ENCODE measurements at places on chromosomes 1 and 21.
A peak's percentile ranks its signal among the peaks of the same experiment; 100 is the strongest.

- no peak for DNase-seq
Measured at GRCh38 chr1:204377800-204378668, 18.3 kb upstream of the PLEKHA6 start.

DNA sequence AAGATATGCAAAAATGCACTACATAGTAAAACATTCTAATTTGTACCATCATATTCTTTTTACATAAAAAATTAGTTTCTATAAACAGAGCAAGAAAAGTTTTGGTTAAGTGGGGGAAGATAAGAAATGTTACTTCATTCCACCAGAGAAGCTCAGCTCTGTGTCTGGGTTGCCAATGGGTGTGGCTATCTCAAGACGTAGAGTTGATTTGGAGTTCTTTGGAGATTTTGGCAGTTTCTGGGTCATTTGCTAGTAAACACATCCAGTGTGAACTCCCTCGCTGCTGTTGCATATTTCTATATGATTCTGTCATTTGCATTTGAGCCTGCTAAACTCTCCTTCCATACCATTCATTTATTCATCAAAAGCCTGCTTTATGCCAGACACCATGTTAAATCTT is 7.2 kb downstream of the RGL1 start:
- DNase-seq = no peak

DNA sequence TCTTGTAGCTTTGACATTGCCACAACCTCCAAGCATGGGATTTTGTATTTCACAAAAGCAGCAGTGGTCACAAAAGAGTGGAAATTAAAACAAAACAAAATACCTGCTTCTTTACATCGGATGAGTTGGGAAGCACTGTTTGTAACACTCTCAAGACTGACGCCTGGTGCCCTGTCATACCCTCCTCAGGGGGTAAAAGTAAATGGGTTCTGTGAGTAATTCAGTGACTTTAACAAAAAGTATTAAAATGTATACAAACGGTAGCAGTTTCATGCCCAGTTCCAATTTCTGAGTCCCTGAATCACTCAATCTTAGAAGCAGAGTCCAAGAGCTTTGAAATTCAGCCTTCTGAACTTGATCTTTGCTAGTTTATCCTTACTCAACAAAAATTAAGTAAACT is 152.5 kb downstream of the TIAM1 start:
- no peak for DNase-seq

DNA sequence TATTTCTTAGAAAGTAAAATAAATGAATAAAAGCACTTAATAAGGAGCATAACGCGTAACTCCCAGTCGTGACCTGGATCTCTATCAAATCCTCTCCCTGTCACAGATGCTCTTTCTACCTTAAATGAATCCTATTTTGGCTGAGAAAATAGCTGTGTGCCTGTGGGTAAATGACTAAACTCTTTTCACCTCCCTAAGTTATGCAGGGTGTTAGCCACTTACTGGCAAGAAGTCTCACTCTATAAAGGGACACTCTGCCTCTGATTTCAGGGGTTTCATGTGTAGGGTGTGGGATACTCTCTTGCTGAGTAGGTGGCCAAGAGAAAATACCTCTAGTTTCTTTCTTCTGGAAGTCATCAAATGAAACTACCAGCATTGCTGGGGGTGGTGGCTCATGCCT is 24.3 kb upstream of the PPP1R15B start:
- DNase-seq = no peak

DNA sequence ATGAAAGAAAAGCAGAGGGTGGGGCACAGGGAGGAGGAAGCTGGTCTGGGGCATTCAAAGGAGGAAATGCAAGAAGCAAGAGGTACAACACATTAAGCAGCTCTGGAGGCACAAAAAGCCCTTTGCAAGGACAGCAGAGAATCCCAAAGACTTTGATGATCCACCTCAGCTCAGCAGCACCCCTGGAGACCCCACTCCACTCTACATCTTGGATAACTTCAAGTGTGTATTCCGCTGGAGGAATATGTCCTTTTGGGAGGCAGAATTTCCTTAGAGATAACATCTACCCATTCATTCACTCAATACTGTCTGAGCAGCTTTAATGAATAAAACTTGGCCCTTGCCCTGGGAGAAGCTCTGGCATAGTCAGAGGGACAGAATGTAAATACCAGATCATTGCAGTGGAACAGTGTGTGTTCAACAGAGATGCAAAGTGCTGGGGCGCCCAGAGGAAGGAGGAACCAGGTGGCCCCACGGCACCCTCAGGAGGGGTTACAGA is 599.7 kb downstream of the KIF26B start:
- no peak for DNase-seq

GRCh38 chr1:233364695-233365539 is 37.4 kb downstream of the MAP3K21 start:
- peak; percentile 19 for DNase-seq

DNA sequence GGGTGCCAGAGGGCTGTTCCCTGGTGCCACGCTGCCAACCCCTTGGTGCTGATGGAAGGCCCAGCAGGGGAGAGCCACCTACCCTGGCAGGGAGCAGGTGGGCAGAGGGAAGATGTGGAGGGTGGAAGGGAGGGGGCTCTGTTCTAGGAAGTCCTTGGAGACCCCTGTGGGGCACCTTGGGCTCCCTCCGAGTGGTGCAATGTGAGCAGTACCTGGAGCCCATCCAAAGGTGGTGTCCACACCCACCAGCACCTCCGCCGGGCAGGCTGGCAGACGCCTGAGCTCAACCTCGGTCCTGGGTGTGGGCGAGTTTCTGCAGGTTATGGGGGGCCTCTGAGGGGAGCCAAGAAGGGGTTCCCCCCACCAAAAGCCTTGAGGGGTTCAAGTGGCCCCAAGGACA is 11.3 kb upstream of the DNMT3L start:
- no peak for DNase-seq

DNA sequence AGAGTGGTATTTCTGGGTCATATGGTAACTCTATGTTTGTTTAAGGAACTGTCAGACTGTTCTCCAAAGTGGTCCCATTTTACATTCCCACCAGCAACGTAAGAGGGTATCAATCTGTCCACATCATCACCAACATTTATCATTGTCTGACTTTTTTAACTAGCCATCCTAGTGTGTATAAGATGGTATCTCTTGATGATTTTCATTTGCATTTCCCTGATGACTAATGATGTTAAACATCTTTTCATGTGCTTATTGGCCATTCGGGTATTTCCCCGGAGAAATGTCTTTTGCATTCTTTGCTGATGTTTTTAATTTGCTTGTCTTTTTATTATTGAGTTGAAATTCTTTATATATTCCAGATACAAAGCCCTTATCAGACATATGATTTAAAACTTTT is 370.1 kb upstream of the NR5A2 start:
- no peak for DNase-seq

GRCh38 chr1:78790174-78790573 is 140.5 kb downstream of the IFI44 start:
- DNase-seq = no peak

DNA sequence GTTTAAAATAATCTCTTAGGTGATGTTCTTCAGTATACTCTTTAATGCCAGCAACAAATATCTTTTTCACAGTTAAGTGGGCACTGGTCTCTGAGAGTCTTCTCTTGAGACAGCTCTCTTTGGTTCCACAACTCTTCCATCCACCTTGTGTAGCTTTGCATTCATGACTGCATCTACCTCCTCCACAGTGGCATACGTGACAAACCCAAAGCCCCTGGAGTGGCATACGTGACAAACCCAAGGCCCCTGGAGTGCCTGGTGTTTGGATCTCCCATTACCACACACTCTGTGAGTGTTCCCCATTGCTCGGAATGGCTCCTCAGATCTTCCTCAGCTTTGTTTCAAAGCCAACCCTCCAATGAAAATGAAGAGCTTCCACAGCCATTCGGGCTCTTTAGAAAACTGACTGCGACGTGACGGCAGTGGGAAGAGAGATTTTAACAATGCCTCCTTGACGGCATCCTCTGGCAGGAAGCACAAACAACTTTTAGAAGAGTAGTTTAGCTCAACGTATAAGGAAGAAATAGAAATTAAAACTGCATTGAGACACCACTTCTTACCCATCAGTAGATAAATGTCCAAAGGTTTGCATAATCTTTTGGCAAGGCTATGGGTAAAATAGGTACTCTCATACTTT is 45.8 kb downstream of the SLC30A7 start:
- no peak for DNase-seq

GRCh38 chr1:240405751-240406150 is 206.2 kb downstream of the GREM2 start:
- DNase-seq = no peak

DNA sequence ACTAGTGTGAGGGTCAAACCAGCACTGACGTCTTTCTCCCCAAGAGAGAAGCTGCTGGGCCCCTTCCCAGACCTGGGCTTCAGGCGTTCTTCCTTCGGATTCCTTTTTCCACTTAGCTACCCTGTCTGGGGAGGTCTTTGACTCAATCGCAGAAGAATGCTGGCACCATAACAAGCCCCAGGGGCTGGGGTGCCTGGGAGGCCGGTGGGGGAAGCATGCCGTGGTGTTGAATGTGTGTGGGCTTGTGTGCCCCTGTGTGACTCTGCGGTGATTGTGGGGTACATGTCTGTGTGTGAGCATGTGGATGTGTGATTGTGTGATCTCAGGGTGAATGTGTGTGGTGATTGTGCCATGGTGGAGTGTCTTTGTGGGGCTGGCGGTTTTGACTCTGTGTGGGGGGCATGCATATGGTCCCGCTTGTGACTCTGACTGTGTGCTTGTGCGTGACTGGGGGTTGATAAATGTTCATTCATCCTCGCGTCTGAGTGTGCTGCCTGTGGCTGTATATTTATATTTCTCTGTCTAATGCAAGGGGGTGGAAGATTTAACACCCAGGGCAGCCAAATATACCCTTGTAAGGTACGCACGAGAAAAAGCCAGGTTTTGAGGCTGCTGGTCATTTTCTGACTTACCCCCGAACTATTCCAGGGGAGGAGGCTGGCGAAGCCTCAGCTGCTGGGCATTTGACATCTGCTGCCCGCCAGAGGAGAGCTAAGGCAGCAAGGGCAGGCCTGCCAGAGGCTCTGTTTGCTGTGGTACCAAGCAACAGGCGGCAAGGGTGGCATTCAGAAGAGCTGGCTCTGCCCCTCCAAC is 1.1 kb upstream of the SYNC start:
- no peak for DNase-seq

DNA sequence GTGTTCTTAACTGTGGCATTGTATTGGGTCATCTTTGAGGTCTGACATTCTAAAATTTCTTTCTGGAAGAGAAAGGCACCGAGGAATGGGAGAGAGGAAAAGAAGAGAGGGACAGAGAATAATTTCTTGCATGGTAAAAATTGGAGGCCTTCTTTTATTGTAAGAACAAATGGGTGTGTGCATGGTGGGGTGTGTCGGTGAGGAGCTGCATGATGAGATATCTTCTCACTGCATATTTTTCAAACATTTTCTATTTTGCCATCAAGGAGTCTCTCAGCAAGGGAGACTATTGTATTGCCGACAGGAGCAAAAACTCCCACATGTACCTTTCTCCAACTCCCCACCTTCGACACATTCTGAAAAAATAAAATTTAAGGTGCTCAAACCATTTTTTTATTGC is 6.5 kb upstream of the CTSE start:
- DNase-seq = peak; percentile 40

GRCh38 chr1:9078752-9079500 is 9.5 kb upstream of the SLC2A5 start:
- DNase-seq = no peak

GRCh38 chr1:195030793-195031192 is 1577.4 kb downstream of the KCNT2 start:
- no peak for DNase-seq

DNA sequence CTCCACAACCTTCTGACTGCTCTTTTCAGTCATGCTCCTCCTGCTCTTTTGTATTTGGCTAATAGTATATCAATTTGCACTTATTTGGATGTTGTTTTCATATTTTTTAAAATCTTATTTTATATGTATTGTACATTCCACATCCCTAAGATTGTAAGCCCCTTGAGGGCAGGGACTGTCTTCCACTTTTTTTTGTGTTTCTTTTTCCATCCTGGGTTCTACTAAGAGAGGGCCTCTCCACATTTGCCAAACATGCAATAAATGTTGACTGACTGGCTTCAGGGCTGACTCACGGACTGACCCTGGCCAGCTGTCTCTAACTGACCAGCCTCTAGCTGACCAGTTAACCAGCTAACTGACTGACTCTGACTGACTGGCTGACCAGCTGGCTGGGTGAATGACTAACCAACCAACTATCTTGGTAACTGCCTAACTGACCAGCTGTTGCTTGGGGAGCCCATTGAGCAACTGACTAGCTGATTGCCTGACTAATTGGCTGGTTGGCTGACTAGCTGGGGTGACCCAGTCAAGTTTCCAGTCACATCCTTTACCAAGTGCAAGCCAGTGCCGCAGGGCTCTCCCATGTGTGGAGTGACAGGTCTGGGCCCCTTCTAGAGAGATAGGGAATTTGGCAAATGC is 16.1 kb downstream of the CSF1 start:
- no peak for DNase-seq

DNA sequence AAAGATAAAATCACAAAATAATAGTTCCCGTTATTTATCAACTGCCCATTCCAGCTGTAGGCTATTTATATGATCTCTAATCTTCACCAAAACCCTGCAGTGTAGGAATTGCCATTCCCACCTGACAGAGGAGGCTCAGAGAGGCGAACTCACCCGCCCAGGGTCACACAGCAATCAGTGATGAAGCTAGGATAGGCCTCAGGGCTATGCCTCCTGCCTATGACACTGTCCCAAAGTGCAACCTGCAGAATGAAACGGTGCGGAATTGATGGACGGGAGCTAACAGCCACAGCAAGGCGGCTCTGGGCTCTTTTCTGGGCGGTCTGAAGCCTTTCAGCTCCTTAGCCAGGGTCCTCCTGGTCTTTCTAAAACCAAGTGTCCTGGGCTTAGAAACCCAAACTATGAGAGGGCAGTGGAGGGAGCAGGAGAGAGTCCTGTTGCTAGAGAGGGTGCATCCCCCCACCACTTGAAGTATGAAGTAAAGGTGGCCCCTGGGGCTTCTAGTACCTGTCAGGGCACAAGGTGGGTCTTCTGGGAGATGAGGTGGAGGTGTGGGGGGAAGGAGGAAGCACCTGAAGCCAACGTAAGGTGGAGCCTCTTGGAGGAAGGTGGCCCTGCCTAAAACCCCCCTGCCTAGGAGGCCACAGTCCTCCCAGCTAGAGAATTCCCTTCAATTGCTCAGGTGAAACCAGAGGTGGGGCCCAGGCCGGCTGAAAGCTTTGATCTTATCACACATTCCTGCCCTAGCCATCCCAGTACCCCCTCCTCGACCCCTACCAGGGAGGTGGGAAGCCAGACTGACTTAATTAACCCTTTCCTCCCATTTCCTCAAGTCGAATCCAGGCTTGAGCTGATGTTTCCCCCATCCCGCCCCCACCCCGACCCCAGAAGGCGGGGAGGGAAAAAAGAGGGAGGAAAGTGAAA is 14.8 kb downstream of the HSPG2 start:
- no peak for DNase-seq
